HFF-Myc (cell line): ENCODE measurements at places on chromosomes 3 and 15.
A peak's percentile ranks its signal among the peaks of the same experiment; 100 is the strongest.

DNA sequence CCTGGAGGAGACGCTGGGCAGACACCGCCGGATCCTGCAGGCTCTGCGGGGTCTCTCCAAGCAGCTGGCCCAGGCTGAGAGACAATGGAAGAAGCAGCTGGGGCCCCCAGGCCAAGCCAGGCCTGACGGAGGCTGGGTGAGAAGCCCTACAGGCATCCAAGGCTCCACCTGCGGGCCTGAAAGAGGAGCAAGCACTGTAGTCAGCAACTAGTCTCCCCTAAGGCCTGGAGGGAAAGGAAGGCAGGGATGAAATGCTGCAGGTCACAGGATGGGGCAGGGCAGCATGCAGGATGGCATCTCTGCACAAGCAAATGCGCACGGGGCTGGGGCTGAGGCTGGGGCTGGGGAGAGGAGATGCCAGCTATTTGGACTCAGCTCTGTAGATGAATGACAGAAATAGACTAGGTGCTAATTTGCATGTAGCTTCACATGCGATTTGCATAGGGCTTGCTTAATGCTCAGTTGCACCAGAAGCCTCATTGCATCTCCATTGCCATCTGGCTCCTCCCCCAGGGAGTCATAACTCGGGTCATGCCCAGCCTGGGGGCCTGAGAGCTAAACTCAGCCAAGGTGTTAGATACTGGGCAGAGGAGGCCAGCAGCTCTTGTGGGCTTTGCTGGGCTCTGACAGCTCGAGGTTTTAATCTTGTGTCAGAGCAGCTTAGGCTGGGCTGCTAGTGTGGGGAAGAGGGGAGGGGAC is 5.2 kb upstream of the CPLX3 start:
- no peak for DNase-seq

DNA sequence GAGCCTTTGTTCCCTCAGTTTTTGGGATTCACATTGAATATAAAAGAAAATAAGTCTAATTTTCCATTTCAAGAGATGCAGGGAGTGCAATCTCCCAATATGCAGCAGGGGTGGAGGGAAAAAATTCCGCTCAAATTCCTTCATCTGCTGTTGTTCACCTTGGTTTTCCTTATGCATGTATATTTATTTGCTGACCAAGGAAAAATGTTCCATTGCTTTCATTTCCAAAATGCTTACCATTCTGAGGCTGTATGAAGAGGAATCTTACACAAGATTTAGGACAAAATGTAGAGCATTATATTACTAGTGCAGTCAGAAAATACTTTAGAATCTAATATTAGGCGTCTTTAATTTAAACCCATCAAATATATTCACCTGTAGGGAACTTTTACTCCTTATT is 863.9 kb downstream of the EPHA3 start:
- no peak for DNase-seq

DNA sequence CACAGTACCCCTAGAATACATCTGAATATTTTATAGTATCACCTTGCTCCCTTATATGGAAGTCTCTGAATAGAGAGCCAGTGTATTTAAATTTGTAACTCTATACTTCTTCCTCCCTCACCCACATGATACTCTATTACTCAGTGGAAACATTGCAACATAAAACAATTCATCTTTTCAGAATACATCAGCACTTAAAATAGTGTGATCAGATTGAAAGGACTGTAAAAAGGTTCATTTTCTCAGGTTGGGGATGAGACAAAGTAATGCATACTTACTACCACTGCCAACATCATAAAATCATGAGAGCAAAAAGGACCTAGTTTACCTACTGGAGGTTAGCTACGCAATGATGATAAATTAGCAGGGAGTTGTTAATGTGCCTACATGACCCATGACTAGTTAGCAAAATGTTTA is 13.8 kb upstream of the THRB start:
- peak; percentile 26 for DNase-seq

GRCh38 chr3:113714702-113715101 is 18.3 kb upstream of the USF3 start:
- DNase-seq = no peak

DNA sequence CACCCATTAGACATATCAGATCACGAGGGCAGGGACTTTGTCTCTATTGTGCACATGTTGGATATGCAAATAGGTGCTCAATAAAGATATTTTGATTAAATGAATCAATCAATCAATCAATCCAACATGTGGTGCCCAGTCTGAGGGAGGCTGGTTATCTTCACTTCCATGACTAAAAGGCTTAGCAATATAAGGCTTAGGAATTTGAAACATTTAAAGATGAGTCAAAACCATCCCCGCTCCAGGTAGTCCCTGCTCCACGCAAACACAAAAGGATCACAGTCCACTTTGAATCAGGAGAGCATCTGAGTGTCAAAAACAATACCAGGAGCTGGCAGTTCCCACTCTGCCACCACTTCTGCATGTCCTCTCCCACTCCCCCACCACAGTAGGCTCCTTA is 25.8 kb upstream of the PRICKLE2 start:
- DNase-seq = no peak

DNA sequence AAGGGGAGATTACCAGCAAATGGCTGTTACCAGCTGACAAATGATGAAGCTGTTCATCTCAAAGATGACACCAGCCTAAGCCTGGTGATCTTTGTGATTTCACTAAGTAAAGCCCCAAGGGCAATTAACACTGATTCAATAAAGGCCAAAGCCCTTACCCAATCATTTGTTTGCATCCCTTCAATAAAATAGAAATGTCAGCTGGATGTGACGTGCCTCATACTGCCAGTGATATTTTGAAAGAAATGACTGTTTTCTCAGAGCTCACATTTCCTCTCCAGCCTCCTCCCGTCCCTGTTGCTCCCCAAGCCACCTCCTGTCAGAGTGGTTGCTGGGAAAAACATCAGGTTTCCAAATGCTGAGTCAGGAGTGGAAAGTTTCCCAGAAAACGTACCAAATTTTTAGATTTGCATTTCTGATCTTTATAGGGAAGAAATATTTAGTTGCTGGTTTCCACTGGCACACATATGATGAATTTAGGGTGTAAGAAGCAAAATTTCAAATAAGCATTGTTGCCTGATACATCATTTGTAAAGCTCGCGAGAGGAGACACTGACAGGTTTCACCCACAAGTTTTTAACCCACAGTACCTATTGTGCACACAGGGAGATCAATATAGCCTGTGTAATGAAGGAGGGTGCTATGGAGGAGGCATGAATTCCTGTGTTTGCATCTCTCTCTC is 21.0 kb downstream of the C2CD4A start:
- DNase-seq = no peak

- no peak for DNase-seq
These were observed 2.0 kb upstream of the TWF2 start for GRCh38 chr3:52240886-52241370.

- DNase-seq = no peak
These were observed 23.1 kb downstream of the CCNL1 start for GRCh38 chr3:157136647-157137387.

DNA sequence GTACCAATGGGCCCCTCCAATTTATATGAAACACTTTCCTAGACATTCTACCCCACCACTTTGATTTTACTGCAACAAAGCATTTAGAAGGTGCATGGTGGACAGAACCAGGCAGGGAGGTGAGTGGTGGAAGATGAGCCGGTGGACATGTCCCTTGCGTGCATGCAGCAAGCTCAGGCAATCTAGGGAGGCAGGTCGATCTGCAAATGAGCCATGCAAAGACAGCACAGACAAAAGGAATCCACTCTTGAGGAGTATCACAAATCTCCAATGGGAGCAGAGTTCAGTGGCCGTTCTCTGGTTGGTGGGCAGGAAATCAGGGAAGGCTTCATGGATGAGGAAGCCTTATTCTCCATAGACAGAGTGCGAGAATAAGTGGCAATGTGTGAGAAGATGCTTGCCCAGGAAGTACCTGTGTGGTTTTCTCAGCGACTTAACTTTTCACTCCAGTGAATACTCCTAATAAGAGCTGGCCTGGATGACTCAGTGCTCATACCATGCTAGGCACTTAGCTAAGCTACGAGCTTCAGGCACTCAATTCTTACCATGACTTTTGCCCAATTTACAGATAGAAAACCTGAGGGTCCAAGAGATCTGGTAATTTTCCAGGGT is 152.5 kb downstream of the FOXP1 start:
- no peak for DNase-seq

- DNase-seq = no peak
These were observed 59.1 kb upstream of the TOP2B start for GRCh38 chr3:25723802-25724201.

GRCh38 chr15:96166223-96167200 is 164.0 kb upstream of the NR2F2 start:
- DNase-seq = no peak

- DNase-seq = no peak
These were observed 19.8 kb downstream of the DGKG start for GRCh38 chr3:186342197-186342596.
